ENCODE measurements at places on chromosomes 13 and 19.

DNA sequence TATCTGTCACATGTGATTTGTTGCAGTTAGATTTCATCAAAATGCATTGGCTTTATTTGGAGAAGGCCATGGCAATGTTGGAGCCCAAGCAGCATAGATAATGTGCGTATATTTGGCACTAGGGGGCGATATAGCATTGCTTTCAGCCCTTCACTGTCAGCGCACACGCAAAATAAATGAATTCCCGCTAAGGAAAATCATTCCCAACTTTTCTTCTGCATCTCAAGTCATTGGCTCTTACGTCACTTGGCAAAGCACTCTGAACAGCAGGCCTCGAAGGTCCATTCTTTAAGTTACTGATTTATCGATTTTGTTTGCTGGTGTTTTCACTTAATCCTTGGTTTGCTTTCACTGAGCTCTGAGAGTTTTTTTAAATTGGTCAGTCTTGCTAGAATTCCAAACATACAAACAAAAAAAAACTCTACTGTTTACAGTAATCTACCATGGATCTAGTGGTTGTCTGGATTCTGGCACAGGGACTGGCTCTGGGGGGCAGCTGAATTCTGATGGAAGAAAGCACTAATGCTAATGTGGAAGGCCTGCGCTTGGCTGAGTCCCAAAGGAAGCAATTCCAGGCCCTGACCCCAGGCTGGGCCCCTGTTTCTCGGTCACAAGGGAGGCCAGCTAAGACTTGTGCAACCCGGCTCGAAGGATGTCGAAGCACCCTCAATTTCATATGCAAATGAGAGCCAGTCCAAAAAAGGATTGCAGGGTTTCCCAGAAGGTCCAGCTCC, 97.7 kb upstream of the IPO5 start:
- no peak for DNase-seq

GRCh38 chr13:33876716-33877394, 58.9 kb downstream of the RFC3 start:
- DNase-seq = no peak

DNA sequence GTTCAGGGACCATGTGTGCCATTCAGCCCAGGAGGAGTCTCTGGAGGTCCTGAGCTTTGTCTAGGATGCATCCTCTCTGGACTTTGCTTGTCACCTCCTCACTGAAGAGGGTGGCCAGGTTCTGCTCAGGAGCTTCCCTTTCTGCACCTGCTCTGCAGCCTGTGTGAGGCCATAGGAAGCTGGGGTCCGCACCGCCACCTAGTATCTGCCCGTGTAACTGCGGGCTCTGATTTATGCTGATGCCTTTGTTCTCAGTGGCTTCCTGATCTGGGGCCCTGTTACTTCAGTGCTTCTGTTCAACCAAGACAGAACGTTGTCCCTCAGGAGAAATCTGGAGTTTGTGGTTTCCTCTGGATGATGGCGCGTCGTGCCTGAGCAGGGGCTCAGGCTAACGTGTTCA, 15.5 kb downstream of the ZNF610 start:
- DNase-seq = no peak

DNA sequence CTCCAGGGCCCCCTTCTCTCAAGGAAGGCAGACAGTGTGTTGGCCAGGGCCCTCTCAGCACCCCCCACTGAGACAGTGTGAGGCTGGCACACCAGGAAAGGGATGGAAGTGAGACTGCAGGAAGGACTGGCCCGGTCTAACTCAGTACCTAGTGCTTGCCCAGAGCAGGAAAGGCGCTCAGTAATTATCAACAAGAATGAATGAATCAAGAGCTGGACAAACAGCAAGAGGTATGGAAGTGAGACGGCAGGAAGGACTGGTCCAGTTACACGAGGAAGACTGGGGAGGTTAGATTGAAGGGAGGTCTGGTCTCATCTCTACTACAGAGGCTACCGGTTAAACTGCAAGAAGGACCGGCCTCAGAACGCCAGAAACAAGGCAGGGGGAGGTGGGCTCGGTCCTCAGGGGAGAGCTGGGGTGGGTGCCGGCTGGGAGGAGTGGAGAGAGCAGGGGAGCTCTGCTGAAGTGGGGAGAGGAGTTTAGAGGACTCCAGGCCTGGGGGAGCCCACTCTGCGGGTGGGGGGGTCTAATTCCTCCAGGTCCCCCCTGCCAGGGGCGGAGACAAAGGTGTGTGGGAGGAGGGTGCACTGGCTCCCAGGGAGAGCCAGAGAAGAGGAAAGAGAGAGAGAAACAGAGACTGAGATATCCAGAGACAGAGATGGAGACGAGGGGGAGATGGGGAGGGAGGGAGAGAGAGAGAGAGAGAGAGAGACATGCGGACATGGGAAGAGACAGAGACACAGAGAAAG, 1.1 kb downstream of the SLC8A2 start:
- no peak for DNase-seq

DNA sequence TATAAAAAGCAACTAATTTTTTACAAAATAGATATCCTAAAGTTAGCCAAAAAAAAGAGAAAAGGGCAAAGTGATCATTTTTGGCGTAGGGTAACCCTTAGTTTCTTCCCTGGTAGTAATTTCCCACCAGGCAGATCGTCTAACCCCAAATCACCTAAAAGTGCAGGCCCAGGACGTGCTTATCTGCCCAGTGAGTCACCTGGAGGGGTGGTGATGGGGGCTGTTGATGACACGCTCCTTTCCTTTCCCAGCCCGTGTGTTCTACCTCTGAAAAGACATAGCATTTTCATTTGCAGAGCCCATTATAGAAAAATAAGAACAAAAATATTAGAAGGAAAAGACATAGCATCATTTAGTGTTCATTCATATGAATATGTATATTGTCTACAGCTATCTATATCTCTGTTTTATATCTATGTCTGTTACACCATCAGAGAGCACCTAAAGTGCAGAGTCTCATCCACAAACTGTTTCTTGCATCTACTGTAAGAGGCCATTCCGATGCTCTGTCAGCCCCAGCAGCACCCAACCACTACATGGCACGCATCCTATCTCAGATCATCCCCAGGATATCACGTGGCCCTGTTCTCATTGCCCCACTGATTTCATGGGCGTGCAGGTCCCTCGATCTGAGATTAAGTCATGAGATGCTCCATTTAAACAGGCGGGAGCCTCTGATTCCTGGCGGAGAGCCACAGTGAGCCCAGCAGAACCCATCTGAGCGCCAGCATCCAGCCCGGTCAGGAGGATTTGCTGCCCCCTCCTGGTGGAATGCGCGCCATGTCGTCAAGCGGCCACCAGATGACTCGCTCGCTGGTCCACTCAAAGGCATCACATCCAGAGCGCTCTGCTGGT, 8.5 kb upstream of the LILRB3 start:
- DNase-seq = peak; percentile 73

- DNase-seq = no peak
Measured at GRCh38 chr13:110628477-110628793, 13.1 kb downstream of the NAXD start.

DNA sequence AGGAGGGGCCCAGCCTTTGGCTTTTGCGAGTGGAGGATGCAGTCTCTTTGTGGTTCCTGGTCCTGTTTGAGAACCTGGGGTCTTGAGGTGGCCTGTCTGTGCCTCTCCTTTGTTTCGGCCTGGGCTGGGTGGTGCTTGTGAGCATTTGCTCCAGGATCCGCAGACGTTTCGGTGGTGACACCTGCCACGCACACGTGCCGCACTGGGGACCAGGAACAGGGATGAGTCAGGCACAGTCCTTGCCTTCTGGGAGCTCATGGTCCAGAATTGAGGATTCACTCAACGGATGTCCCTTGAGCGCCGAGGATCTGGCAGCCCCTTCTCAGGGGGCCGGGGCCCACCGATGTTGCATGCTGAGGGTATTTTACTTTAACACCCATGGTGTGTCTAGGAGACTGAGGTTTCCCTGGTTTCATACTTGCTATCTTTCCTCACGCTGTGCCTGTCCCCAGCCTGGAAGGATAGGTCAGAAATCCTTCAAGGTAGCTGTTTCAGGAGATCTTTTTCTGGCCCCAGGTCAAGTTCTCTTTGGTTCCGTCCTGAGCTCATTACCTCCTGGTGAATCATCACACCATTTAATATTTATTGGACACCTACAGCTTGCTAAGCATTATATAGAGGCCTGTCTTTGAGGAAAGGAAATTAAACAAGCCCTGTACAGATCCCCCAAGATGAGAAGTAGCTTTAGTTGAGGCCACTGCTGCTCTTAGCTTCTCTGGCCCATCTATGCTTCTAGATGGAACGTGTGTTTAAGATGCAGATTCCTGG, 5.1 kb downstream of the HDGFL2 start:
- DNase-seq = no peak

DNA sequence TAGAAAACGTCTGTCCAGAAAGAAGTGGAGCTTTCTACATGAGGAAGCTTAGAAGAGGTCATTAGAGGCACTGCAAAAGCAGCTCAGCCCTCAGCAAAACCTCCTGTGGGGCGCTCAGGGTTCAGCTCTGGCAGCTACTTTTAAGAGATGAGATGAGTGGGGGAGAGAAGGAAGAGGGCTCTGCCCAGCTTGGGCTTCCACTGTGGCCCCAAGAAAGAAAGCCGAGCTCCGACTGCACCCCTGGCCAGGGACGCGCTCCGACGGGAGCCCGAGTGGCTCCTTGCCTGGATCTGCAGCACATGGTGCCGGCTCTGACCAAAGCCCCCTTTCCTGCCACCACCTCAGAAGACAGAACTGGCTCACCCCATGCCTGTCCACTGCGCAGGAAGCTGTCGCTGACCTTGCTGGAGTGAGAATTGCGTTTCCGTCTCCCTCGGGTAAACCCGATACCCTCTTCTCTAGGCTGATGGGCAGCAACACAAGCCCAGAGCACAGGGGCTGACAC, 36.4 kb downstream of the NAXD start:
- DNase-seq = no peak

DNA sequence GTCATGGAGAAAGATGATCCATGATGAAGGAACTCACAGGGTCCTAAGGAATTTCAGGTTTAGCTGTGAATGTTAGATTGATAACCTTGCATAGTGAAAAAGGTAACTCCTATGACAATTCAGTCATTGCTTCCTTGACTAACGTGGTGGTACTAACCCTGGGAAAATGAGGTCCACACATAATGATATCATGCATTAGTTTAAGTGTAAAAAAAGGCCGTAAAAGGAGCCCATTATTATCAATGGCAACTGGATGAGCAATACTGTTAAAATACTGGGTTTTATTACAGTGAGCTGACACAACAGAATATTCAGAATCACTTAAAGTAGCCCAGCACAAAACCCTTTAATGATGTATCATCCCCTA, 515.4 kb downstream of the DCT start:
- no peak for DNase-seq

DNA sequence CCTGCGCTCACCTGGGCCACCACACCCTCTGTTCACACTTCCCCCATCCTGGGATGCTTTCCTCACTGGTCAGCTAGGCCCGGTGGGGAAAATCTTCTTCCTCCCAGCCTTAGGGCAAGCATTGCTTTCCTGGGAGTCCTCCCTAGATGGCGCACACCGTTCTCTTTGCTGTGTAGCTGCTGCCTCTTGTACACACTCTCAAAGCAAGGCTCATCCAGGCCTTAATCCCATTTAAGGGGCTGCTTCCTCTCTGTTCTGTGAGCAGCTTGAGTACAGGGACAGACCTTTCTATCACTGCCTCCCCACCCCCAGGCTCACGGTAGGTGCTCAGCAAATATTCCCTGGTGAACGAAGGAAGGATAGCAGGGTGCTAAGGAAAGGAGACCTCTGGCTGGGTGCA, 11.1 kb downstream of the SLC7A10 start:
- DNase-seq = no peak

GRCh38 chr19:53824134-53824611, at the start of gene NLRP12:
TSS of gene NLRP12 (minus strand) at chr19:53824314. CDS start at chr19:53824174, 140 bp downstream.
- DNase-seq = no peak

GRCh38 chr13:38872693-38873092, 117.9 kb downstream of the STOML3 start:
- DNase-seq = no peak

DNA sequence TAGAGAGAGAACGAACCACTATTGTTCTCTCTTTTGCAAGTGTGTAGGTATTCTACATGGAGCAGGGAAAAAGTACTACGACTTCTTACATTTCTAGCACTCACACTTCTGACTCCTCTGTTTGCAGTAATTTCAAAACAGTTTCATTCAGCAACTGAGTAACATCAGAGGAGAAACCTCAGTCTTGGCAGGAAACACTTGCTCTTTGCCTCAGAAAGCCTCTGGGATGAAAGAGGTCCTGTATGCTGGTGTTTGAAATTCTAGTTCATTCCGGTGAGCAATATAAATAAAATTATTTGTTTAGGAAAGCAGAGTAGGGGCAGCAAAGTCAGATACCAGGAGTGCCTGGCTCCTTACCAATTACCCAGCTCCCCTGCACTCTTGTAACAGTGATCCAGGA, 595.5 kb downstream of the TBC1D4 start:
- DNase-seq = no peak

GRCh38 chr19:53977991-53978731, 13.3 kb upstream of the CACNG6 start:
- no peak for DNase-seq

DNA sequence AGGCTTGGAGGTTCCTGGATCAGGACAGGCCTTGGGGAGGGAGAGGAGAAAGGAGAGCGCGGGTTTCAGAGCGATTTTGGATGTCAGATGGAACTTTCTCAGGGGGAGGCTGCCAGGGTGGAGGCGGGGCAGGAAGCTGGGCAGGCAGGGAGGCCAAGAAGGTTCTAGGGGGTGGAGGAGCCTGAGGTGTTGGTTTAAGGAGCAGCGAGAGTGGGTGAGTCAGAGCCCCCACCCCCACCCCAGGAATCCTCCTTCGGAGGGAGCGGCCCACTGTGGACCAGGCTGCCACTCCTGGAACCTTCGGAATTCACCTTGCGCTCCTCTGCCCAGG, 15.9 kb upstream of the NOP53 start:
- no peak for DNase-seq

GRCh38 chr13:24215732-24216131, 55.2 kb downstream of the SPATA13 start:
- no peak for DNase-seq
